RPMI8226 (cell line): ENCODE measurements at places on chromosomes 2 and 18.

- no peak for DNase-seq
Observed at GRCh38 chr2:166892397-166892796, 4.1 kb downstream of the XIRP2 start.

GRCh38 chr2:235227590-235227989, 266.3 kb upstream of the AGAP1 start:
- no peak for DNase-seq

GRCh38 chr2:158962074-158962473, 6.4 kb upstream of the TANC1 start:
- DNase-seq, result no peak

DNA sequence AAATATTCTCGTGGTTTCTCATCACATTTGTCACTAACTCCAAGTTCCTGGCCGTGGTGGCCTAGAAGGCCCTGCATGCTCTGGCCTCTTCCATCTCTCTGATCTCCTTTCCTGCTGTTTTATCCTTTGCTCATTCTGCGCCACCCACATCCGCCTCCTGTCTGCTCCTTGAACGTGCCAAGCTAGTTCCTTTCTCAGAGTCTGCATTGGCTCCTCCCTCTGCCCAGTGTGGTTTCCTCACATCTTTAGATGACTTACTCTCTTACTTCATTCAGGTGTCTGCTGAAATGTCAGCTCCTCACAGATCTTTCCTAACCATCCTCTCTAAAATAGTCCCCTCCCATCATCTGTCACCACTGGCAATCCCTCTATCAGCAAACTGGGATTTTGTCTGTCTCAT, 158.6 kb upstream of the RBMS1 start:
- no peak for DNase-seq

GRCh38 chr18:48594471-48595094, 55.8 kb downstream of the CTIF start:
- no peak for DNase-seq

DNA sequence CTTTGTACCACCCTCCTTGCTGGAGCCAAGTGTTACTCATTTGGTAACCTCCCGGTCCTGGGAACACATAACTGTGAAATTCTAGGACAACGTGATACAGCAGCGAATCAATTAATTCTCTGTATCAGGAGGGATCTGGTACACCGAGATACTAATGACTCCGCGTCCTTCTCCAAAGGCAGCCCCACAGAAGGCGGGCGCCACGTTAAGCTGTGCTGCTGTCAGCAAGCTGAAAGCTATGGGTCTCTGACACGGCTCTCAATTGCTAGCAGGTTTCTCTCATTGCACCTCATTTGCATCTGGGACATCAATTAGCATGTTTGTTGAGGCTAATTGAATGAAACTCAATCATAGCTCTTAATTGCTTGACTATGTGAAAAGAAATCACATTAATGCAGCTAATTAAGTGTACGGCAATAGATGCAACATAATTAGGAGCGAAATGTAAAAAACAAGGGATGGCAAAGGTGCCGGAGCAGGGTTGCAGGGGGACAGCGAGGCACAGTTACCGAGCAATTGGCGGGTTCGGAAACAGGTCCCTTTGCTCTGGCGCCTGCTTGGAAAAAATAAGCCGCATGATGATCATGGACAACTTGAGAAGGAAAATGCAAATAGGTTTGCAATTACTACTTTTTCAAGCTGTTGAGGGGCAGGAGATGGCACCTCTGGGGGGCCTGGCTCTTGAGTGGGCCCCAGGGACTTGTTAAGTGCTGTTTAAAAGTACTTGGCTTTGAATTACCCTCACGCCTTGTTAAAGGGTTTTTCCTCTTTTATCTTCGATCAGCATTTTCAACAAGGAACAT, 264.2 kb downstream of the GBX2 start:
- no peak for DNase-seq

DNA sequence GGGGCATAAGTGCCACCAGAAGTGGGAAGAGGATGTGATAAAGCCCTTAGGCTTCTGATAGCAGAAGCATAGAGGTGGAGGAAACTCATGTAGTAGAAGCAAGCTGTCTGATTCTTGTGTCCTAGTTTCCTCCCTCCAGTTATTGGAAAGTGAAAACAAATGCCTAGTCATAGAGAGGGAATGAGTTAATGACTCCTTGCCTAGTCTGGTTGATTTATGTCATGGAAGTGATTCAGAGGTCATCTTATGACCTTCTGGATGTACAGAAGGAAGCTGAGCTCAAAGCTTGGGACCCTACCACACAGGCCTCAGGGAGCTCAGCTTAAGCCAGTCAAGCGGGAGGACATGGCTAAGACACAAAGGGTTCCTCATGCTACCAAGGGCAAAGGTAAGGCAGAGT, 232.2 kb downstream of the THSD7B start:
- no peak for DNase-seq

DNA sequence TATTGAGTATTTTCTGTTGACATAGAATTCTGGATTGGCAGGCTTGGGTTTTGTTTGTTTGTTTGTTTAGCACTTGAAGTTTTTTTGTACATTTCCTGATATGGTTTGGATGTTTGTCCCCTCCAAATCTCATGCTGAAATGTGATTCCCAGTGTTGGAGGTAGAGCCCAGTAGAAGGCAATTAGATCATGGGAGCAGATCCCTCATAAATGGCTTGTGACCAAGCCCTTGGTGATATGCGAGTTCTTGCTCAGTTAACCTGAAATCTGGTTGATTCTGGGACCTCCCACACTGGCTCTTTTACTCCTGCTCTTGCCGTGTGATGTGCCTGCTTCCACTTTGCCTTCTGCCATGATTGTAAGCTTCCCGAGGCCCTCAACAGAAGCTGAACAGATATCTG, 98.0 kb downstream of the PTPN4 start:
- DNase-seq, result no peak

DNA sequence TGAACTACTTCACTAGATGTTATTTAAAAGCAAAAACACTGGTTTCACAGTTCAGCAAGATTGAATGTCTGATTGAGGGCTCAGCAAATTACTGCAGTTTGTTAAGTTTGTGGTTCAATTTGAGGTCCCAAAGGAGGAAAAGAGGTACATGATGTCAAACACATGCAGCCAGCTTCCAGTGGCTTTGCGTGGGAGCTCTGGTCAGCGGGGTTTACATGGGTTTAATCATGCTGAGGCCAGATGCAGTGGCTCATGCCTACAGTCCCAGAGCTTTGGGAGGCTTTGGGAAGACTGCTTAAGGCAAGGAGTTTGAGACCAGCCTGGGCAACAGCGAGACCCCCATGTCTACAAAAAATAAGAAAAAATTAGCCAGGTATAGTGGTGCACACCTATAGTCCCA, 111.5 kb downstream of the MAPK4 start:
- DNase-seq, result no peak

GRCh38 chr2:195456771-195457170, 200.3 kb upstream of the SLC39A10 start:
- no peak for DNase-seq
